ENCODE measurements at places on chromosomes 12 and 14.

- no peak for DNase-seq
These were observed 695.4 kb upstream of the TMEM132C start for GRCh38 chr12:127571578-127571977.

- DNase-seq, result no peak
These were observed 1.2 kb downstream of the TCTN1 start for GRCh38 chr12:110615171-110615570.

- DNase-seq, result no peak
These were observed 194.0 kb upstream of the SLC16A7 start for GRCh38 chr12:59401862-59402261.

GRCh38 chr12:88299567-88300101 is 157.5 kb downstream of the TMTC3 start:
- DNase-seq, result no peak

DNA sequence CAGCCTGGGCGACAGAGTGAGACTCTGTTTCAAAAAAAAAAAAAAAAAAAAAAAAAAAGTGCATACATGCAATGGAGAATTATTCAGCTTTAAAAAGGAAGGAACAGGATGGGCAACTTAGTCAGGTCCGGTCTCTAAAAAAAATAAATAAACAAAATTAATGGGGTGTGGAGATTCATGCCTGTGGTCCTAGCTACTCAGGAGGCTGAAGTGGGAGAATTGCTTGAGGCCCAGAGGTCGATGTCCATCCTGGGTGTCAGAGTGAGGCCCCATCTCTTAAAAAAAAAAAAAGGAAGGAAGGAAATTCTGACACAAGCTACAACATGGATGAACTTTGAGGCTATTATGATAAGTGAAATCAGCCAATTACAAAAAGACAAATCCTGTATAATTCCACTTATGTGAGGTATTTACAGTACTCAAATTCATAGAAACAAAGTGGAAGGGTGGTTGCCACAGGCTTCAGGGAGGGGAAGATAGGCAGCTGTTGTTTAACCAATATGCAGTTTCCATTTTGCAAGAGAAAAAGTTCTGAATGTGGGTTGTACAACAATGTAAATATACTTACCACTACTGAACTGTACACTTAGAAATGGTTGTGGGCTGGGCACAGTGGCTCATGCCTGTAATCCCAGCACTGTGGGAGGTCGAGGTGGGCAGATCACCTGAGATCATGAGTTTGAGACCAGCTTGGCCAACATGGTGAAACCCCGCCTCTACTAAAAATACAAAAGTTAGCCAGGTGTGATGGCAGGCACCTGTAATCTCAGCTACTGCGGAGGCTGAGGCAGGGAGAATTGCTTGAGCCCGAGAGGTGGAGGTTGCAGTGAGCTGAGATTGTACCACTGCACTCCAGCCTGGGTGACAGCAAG is 12.3 kb upstream of the APOF start:
- no peak for DNase-seq

DNA sequence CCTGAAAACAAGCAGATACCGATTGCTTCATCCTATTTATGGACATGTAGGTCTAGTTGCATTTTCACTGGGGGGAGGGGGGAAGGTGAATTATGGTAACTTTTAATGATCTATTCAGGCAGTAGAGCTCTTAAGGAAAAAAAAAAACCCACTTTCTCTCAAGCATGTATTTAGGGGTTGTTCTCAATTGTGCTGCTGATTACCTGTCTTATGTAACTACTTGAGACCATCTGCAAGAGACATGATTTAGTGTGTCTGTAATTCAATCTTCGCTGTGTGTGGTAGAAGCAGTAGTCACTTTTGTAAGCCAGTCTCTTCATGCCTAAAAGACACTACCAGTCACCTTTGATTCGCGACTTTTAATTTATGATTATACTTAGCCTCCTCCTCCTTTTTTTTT is 8.9 kb downstream of the CALM1 start:
- DNase-seq, result no peak

DNA sequence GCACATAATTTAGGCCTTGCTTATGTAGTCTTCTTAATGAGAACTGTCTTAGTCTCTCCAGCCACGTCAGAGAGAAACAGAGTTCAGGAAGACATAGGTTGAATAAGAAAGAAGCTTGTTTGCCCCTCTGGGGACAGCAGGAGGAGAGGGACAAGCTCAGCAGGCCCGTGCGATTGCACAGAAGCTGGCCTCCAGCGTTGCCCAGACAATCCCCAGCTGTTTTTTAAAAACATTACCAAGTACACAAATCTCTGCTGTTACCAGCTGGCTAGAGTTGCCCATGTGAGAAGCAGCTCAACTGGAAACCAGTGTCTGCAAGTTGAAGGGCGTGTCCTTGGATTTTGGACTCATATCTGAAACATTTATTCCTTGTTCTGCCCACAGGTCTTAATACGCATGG is 232.6 kb downstream of the EFCAB11 start:
- no peak for DNase-seq

DNA sequence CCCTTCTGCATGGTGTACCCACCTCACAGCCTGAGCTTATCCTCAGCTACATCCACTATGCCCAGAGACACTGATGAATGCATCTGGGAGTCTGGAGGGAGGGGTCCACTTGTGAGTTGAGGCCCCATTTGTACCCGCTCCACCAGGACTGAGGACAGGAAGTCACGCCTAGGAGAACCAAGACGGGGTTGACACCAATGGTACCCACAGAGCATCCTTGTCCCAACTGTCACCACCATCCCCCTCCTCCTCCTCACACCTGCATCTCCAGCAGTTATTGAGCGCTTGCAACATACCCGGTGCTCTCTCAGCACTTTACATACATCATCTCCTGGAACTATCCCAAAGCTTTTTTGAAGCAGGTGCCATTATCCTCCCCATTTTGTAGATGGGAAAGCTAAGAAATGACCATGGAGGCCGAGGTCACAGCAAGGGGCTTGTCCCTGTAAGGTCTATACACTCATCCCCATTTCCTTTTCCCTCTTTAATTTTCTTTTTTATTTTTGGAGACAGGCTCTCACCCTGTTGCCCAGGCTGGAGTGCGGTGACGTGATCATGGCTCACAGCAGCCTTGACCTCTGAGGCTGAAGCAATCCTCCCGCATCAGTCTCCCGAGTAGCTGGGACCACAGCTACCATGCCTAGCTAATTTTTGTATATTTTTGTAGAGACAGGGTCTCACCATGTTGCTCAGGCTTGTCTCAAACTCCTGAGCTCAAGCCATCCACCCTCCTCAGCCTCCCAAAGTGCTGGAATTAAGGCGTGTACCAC is 31.7 kb downstream of the DGLUCY start:
- no peak for DNase-seq

- no peak for DNase-seq
These were observed 140.6 kb downstream of the FBXL14 start for GRCh38 chr12:1453810-1454209.

- DNase-seq, result no peak
These were observed 323.1 kb upstream of the FBXO33 start for GRCh38 chr14:39755269-39755878.

DNA sequence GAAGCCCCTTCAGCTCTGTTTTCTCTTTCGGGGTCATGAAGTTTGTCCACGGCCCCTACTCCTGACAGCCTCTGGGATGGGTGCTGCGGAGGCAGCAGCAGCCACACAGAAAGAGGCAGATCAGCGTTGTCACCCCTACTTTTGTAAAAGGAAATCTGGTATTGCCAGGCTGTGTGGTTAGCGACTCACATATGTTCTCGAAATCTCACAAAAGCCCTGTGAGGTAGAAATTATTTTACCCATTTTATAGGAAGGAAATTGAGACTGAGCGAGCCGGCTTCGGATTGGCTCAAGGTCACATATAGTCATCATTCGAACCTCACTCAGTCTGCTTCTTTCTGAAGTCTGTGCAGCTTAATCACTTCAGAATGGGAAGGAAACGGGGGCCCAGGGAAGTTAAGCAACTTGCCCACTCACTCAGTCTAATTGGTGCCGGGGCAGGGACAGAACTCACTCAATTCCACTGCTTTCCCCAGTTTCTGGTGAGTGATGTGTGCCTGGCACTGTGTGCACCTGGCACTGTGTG is 1.1 kb upstream of the CKAP4 start:
- DNase-seq, result no peak

- DNase-seq, result no peak
These were observed 684.3 kb downstream of the TMEM121 start for GRCh38 chr14:106210650-106211049.

DNA sequence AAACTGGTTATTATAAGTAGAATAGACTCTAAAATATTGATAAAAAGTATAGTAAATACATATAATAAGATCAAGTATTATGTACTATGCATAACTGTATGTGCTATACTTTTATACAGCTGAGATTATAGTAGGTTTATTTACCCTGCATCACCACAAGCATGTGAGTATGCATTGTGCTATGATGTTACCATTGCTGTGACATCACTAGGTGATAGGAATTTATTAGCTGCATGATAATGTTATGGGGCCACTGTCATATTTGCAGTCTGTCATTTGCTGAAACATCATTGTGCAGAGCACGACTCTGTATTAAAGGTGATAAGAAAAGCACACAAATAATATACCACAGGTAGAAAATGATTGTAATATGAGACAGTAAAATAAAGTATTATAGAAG is 385.6 kb downstream of the ZFP36L1 start:
- DNase-seq, result no peak

DNA sequence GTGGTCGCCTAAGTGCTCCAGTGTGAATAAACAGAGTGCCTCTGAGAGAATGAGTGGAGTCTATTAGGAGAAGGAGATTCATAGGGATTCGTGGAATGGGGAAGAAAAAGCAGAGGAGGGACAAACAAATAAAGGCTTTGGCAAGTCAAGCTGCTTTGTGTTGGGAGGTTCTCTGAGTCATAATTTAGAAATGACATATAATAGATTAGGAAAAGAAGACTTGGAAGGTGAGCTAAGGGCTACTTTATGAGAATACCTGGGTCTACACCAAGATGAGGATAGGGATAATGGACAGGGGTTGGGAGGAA is 6.4 kb upstream of the NTN4 start:
- DNase-seq, result no peak

GRCh38 chr14:65438266-65438933 is 25.9 kb downstream of the FUT8 start:
- DNase-seq, result no peak

DNA sequence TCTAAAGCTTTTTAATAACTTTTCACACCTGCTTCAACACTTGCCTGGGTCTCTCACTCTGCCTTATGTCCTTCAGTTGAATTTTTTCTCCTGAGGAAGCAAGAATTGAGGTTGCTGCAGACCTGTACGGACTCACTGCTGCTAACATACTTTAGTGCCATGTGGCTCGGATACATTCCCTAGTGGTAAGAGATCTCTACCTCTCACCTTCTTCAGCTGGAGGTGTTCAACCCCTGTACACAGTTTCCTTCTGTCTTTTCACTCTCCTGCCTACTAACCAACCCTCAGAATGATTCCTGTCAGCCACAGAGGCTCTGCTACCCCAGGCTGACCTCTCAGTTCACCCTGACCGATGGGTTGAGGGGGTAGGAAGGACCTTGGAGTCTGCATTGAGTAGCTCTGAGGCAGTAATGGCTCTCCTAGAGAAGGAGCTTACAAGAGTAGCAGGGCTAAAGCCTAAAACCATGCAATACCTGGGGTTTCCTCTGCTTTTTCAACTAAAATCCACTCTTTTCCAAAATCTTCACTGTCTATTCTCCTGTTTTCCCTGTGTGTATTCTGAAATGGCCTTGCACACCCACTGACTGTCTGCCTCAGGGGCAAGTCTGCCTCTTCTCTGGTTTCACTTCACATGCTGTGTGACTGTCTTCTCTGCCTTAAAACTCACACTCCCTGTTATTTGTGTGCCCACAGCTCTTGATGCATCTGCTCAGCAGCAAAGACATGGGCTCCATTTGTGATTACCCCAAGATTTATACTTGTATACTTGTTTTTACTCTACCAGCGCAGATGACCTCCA is 14.0 kb upstream of the DHRS2 start:
- DNase-seq, result no peak

GRCh38 chr12:122958198-122958888 is 7.9 kb downstream of the ABCB9 start:
- no peak for DNase-seq

DNA sequence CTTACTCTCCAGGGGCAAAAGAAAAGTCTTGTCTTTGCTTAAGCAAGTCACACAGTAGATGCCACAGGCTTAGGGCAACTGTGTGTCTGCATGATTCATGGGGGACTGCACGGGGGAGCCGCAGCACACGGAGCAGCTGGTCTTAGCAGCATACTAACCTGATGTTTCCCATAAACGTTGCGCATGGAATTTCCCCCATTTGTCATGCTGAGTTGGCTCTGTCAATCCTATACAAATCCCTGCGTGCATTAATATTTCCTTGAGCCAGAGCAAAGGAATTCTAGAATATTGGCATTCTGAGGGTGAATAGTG is 71.2 kb downstream of the SAMD4A start:
- DNase-seq, result no peak

DNA sequence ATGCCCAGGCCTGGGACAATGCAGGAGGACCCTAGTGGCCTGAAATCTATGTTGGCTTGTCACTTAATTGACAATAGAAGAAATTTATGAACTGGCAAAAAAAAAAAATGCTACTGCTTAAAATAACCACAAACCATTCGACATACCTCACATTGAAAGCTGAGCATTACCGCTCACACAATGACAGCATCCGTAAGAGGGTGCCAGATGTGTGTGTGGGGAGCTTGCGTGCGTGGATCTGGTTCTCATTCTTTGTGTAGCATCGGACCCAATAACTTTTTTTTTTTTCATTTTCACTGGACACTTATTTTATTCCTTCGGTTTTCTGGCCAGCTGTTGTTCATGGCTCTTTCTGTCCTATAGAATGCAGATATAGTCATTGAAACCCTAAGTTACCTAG is 216.7 kb downstream of the VRK1 start:
- DNase-seq, result no peak

DNA sequence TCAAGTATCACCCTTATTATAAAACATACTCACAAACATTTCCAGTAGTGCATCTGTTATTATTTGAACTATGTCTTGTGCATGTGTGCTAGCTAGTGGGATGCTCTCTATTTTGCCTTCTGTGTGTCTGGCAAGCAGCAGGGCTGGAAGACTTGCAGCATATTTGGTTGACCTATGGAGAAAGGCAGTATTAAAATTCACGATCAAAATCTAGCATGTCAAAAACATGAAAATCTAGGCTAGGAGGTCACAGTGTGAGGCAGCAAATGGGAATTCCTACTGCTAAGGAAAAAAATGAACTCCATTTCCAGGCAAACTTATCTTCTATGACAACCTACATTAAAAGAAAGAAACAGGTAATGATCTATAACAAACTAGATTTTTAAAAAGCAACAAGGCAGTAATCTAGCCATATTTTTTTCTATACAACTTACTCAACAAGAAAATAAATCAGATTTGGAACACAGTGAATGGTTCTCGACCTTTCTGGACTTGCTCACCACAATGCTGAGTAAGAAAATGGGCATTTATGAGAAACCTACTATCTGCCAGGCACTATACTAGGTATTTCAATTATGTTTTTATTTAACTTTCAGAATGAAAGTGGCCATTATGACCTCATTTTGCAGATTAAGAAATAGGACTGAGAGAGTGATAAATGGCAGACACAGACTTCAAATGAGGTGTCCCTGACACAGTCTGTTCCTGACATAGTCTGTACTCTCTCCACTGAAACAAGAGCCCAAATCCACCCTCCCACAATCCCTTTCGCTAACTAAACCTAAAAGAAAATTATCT is 96.8 kb downstream of the TXNDC16 start:
- no peak for DNase-seq

GRCh38 chr12:85531341-85531740 is 251.3 kb downstream of the ALX1 start:
- no peak for DNase-seq

Measured in stimulated activated CD8-positive, alpha-beta memory T cell treated with anti-CD3 and anti-CD28 coated beads, Interleukin-4, amount 100 ng/mL, for 1 hour (primary cell).